ENCODE measurements at places on chromosomes 2 and 18. TPM values are rescaled to one million over a fixed set of nuclear protein-coding genes. Genes with fewer than 3 reads are reported as not detected.

The REG3G gene
- total RNA-seq, result not detected

The SGO2 gene
- 3.1 TPM for total RNA-seq

The CNTNAP5 gene
- total RNA-seq, result not detected

The BUB1 gene
- total RNA-seq, result 5.8 TPM

The ITGB6 gene
- total RNA-seq, result 152 TPM

The SCN9A gene
- 2.9 TPM for total RNA-seq

The RAB17 gene
- total RNA-seq, result 0.42 TPM

The TM4SF20 gene
- total RNA-seq, result not detected

The DYNAP gene
- total RNA-seq, result not detected

The NT5C1B gene
- total RNA-seq, result not detected

The MAT2A gene
- total RNA-seq, result 211 TPM

The ELOA2 gene
- not detected for total RNA-seq

The VWA3B gene
- not detected for total RNA-seq

All from myocyte (in vitro differentiated cells).